Peyer's patch (tissue), 4 donors: ENCODE measurements at places on chromosomes 11 and 22.
A peak's percentile ranks its signal among the peaks of the same experiment; 100 is the strongest.

- no peaks in the 10 kb centered on the region for H3K4me1 ChIP-seq
- H3K27me3 ChIP-seq, result no peaks in the 10 kb centered on the region
- DNase-seq, result peak; percentile 68
- H3K4me3 ChIP-seq, result peak overlapping the region; percentile 64
Measured at GRCh38 chr22:46432164-46433068, 96.9 kb downstream of the TRMU start.

- H3K4me3 ChIP-seq, result no peak overlapping the region
- no peaks in the 10 kb centered on the region for H3K4me1 ChIP-seq
- H3K36me3 ChIP-seq, result no peaks in the 10 kb centered on the region
- H3K27me3 ChIP-seq, result no peaks in the 10 kb centered on the region
Measured at GRCh38 chr11:88619656-88620385, 282.3 kb upstream of the CTSC start.

- no peak overlapping the region for H3K27ac ChIP-seq
- no peaks in the 10 kb centered on the region for H3K4me1 ChIP-seq
- H3K4me3 ChIP-seq, result no peak overlapping the region
- no peak for DNase-seq
- H3K36me3 ChIP-seq, result no peaks in the 10 kb centered on the region
- H3K27me3 ChIP-seq, result no peaks in the 10 kb centered on the region
Measured at GRCh38 chr11:134333946-134334345, 2.2 kb downstream of the GLB1L2 start.

DNA sequence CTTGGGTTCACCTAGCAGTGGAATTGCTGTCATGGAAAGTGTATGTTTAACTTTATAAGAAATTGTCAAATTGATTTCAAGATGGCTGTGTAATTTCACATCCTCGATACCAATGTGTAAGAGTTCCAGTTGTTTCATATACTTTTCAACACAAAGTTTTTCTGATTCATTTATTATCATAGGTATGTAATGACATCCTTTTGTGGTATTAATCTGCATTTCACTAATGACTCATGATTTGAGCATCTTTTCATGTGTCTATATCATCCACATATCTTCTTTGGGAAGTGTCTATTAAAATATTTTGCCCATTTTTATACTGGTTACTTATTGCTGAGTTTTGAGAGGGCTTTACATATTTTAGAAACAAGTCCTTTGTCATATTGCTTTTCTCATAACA is 17.0 kb upstream of the GLYATL1B start:
- no peaks in the 10 kb centered on the region for H3K27me3 ChIP-seq
- no peak overlapping the region for H3K4me3 ChIP-seq
- no peak for DNase-seq
- no peaks in the 10 kb centered on the region for H3K36me3 ChIP-seq
- H3K4me1 ChIP-seq, result no peaks in the 10 kb centered on the region
- H3K27ac ChIP-seq, result no peak overlapping the region

DNA sequence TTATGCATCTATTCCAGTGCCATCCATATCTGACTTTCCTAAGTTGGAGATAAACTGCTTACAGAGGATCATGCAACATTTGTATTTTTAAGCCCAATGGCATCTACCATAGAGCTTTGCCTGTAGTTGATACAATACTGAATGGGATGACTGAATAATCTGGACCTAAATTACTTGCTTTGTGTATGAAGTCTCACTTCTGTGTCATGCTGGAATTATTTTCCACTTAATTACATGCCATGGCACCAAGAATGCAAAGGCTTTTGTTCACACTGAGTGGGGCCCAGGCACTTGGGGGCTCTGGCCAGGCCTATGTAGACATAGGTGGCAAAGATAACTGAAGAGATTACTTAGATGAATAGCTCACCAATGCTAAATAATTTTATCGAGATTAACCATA is 51.6 kb downstream of the OPCML start:
- no peaks in the 10 kb centered on the region for H3K4me1 ChIP-seq
- H3K4me3 ChIP-seq, result no peak overlapping the region
- no peaks in the 10 kb centered on the region for H3K36me3 ChIP-seq
- no peak for DNase-seq
- no peaks in the 10 kb centered on the region for H3K27me3 ChIP-seq

DNA sequence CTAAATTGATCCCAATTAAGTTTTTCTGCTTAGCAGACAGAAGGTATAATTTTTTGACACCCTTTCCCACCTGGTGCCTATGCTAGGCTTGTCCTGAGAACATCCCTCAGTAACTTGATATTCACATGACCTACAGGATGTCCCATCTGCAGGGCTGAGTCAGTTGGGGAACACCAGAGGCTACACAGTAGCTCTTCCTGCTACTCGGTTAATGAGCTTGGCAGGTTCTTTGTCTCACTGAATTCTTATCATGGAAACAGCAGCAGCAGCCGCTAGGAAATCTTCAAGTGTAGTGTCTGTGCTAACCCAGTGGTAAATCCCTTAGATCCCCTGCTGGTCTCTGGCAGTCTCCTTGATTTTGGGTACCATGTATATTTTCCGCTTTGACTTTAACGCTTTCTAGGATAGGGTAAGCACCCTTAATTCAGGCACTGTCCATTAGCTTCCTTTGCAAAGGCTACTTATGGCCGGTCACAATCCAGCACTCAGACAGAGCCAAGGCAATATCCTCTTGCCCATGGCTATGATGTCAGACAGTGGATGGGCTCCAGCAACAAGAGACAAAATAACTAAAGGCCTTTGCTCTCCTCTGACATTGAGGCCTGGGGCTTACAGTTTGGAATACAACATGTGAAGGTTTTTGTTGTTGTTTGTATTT is 8.5 kb downstream of the MRPL16 start:
- H3K36me3 ChIP-seq, result peaks cover 54% of the 10 kb centered on the region
- no peak for DNase-seq
- no peak overlapping the region for H3K4me3 ChIP-seq

GRCh38 chr11:128738942-128739341 is 45.1 kb downstream of the FLI1 start:
- H3K27me3 ChIP-seq, result no peaks in the 10 kb centered on the region
- H3K4me3 ChIP-seq, result no peak overlapping the region
- H3K36me3 ChIP-seq, result no peaks in the 10 kb centered on the region
- no peak for DNase-seq
- peaks cover 15% of the 10 kb centered on the region for H3K4me1 ChIP-seq

GRCh38 chr22:40817737-40818136 is 1.4 kb downstream of the SLC25A17 start:
- no peaks in the 10 kb centered on the region for H3K27me3 ChIP-seq
- peaks cover 9% of the 10 kb centered on the region for H3K4me1 ChIP-seq
- no peaks in the 10 kb centered on the region for H3K36me3 ChIP-seq
- H3K27ac ChIP-seq, result no peak overlapping the region
- no peak overlapping the region for H3K4me3 ChIP-seq

DNA sequence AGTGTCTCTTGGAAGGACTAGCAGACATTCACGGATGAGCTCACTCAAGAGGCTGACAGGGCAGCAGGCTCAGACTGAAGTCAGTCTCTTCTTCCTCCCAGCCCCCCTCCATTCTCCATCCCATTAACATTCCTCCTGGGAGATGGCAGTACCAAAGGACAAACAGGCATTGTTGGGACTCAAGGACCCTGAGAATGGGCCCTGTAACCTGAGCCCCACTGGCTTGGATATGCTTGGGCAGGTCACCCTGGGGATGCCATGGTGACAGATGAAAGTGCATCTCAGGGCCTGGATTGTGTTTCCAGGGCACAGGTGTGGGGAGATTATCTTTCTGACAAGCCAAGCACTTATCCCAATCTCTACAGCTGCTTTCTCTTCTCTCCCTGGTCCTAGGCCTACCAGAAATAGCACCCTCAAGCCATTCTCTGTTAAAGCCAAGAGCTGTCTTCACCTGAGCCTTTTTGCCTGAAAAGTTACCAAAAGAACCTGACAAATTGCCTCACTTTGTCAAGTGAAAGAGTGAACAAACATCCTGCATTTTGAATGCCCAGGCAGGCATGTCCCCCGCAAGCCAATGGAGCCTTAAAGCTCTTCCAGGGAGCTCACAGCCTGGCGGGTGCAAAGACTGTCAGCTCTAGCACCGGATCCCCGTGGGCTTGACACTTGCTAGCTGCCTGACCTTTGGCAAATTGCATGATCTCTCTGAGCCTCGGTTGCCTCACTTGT is 366.0 kb upstream of the NARS2 start:
- H3K27ac ChIP-seq, result no peak overlapping the region
- no peaks in the 10 kb centered on the region for H3K4me1 ChIP-seq
- no peak overlapping the region for H3K4me3 ChIP-seq

DNA sequence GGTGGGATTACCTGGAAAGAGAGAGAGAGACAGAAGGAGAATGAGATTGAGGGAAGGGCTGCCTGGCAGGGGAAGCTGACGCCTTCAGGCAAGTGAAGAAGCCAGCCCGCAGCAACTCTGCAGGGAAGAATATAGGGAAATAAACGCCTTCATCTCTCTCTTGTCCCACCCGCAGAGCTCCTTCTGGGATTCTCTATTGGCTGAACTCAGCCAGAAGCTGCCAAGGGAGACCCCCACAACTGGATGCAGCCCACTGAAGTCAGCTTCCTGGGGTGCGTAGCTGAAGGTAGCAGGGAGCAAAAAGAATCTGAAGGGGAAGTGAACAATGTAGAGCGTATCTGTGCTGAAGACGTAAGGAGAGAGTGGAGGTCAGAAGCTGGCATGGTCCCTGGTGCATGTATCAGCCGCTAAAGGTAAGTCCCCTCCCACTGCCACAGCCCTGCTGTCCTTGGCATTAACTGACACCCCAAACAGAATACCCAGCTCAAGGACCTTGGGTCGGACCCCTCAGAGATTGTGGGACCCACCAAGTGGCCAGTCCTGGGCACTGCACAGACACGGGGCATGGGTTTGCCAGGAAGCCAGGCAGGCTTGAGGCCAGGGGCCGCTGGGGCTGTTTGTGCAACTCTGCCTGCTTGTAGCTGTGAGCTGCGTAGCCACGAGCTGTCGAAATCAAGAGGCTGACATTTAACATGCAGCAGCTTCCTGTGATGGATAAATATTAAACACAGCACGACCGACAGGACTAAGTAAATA is 469.9 kb downstream of the MN1 start:
- DNase-seq, result no peak
- H3K27me3 ChIP-seq, result no peaks in the 10 kb centered on the region
- H3K4me3 ChIP-seq, result no peak overlapping the region
- no peaks in the 10 kb centered on the region for H3K36me3 ChIP-seq

DNA sequence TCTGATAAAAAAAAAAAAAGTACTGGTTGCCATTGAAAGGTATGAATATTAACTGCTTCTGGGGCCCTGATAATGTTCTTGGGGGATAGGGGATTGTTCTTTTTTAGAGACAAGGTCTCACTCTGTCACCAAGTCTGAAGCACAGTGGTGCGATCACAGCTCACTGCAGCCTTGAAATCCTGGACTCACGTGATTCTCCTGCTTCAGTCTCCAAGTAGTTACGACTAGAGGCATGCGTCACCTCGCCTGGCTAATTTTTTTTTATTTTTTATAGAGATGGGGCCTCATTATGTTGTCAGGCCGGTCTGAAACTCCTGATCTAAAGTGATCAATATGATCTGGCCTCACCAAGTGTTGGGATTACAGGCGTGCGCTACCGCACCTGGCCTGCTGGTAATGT is 63.5 kb downstream of the FCHSD2 start:
- DNase-seq, result no peak
- H3K4me3 ChIP-seq, result no peak overlapping the region
- H3K4me1 ChIP-seq, result peaks cover 4% of the 10 kb centered on the region
- H3K27ac ChIP-seq, result no peak overlapping the region

DNA sequence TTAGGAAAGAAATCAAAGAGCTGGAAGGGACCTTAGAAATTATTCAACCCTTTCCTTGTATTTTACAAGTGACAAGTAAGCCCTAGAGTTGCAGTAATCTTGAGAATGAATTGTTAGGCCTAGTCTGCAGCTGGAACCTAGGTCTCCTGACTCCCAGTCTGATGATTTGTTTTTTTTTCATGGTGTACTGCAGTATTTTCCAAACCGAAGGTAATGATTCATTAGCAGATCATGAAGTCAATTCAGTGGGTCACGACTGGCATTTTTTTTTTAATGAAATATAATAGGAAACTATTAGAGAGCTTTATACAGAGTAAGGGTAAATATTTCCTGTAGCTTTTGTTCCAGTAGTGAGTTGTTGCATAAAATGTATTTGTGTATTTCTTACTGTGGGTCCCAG is 42.8 kb downstream of the EXT2 start:
- H3K36me3 ChIP-seq, result peaks cover 13% of the 10 kb centered on the region
- no peaks in the 10 kb centered on the region for H3K4me1 ChIP-seq
- H3K27ac ChIP-seq, result no peak overlapping the region
- no peak overlapping the region for H3K4me3 ChIP-seq
- H3K27me3 ChIP-seq, result no peaks in the 10 kb centered on the region

DNA sequence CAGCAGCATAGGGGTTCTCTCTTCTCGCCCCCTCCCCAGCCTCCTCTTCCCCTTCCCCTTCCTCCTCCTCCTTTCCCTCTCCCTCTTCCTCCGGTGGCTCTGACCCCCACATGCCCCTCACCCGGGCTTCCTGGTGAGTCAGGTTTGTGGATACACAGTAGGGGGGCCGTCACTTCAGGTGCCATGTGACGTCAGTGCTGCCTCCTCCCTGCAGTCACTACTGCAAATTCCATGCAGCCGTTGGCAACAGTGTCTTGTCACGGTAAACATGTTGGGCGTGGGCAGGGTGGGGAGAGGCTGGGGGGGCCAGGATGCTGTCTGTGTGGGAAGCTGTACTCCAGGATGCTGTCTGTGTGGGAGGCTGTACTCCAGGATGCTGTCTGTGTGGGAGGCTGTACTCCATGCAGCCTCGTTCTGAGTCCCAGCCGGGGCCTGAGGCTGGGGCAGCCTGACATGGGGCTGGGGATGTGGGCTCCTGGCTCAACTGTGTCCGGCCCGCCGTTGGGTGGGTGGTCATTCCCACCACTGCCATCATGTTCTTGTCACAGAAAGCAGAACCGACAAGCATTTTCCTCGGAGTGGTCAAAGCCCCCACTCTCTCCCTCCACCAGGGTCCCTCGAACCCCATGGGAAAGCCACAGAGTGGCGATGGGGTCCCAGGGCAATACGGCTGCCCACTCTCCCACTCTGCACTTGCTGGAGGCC is 2.4 kb upstream of the MUC2 start:
- peak overlapping the region; percentile 34 for H3K4me3 ChIP-seq
- no peaks in the 10 kb centered on the region for H3K4me1 ChIP-seq
- peak; percentile 71 for DNase-seq
- no peaks in the 10 kb centered on the region for H3K27me3 ChIP-seq
- H3K27ac ChIP-seq, result peak overlapping the region; percentile 72

GRCh38 chr11:10659339-10660216 is 34.0 kb downstream of the IRAG1 start:
- H3K27ac ChIP-seq, result peak overlapping the region; percentile 80
- H3K4me1 ChIP-seq, result peaks cover 23% of the 10 kb centered on the region
- no peak overlapping the region for H3K4me3 ChIP-seq
- H3K27me3 ChIP-seq, result no peaks in the 10 kb centered on the region
- H3K36me3 ChIP-seq, result no peaks in the 10 kb centered on the region

- no peaks in the 10 kb centered on the region for H3K27me3 ChIP-seq
- H3K4me3 ChIP-seq, result no peak overlapping the region
- no peak overlapping the region for H3K27ac ChIP-seq
- no peaks in the 10 kb centered on the region for H3K4me1 ChIP-seq
- no peak for DNase-seq
- no peaks in the 10 kb centered on the region for H3K36me3 ChIP-seq
Measured at GRCh38 chr11:22703591-22703990, 37.2 kb downstream of the GAS2 start.

GRCh38 chr11:128593281-128593680 is 5.9 kb upstream of the ETS1 start:
- H3K4me3 ChIP-seq, result no peak overlapping the region
- no peaks in the 10 kb centered on the region for H3K36me3 ChIP-seq
- no peaks in the 10 kb centered on the region for H3K4me1 ChIP-seq
- no peak for DNase-seq
- no peaks in the 10 kb centered on the region for H3K27me3 ChIP-seq
